NCI-H510A treated with DMSO at 0.1 percent for 48 hours (cell line): ENCODE measurements at places on chromosomes 2 and 18.

GRCh38 chr2:203743441-203743981, 37.1 kb downstream of the CD28 start:
- DNase-seq = no peak

GRCh38 chr2:169838743-169839489, 11.7 kb downstream of the UBR3 start:
- DNase-seq = no peak

DNA sequence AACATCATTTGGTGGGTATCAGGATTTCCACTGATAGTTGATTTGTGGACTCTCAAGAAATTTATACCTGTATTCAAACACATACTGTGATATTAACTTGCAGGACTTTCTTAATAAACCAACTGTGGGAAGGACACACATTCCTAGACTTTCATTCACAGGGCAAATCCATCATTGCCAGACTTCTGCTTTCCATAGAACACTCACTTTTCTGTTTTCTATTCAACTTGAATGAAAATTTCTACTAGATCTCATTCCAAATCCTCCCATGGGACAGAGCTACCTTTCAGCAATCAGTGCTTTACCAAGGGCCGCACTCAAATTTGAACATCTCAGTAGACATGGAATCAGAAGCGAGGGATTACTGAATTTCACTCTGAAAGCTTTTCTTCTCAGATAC, 612.5 kb downstream of the IRS1 start:
- DNase-seq = no peak

DNA sequence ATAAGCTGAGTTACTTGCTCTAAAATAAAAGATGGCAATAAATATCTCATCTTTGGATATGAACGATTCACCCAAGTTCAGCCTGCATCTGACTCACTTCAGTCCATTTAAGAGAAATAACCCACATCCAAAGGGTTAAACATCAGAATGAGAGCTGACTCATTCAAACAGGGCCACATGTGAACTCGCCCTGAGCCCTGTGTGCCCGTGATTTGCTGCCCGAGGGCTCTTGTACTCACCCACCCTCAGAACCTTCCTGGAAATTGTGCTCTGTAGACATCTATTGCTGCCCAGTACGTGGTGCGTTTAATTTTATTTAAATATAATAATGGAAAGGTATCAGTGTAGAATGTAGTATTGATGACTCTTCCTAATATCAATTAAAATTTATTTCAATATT, 66.9 kb upstream of the RBM44 start:
- DNase-seq = peak; percentile 55

GRCh38 chr2:167871286-167871685, 376.1 kb downstream of the STK39 start:
- DNase-seq = no peak

DNA sequence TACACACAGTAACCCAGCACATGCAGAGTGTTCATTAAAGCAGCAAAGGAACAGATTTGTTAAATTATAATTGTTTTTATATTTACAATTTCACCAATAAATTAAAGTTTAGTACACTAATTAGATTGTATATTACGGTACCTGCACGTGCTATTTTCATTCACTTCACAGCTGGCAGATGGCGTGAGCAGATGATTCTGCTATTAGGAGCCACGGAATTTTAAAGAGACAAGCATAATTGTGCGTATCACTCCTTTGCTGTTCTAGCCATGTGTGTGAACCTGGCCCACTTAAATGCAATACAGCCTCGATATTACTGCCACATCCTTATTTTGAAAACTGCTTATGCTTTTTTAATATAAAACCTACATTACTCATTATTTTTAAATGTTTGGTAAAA, 332.8 kb upstream of the SOX11 start:
- DNase-seq = no peak

- peak; percentile 79 for DNase-seq
Measured at GRCh38 chr2:174682007-174682577, 82.2 kb downstream of the CHRNA1 start.

- DNase-seq = no peak
Measured at GRCh38 chr2:152097801-152098495, 896 bp downstream of the CACNB4 start.

DNA sequence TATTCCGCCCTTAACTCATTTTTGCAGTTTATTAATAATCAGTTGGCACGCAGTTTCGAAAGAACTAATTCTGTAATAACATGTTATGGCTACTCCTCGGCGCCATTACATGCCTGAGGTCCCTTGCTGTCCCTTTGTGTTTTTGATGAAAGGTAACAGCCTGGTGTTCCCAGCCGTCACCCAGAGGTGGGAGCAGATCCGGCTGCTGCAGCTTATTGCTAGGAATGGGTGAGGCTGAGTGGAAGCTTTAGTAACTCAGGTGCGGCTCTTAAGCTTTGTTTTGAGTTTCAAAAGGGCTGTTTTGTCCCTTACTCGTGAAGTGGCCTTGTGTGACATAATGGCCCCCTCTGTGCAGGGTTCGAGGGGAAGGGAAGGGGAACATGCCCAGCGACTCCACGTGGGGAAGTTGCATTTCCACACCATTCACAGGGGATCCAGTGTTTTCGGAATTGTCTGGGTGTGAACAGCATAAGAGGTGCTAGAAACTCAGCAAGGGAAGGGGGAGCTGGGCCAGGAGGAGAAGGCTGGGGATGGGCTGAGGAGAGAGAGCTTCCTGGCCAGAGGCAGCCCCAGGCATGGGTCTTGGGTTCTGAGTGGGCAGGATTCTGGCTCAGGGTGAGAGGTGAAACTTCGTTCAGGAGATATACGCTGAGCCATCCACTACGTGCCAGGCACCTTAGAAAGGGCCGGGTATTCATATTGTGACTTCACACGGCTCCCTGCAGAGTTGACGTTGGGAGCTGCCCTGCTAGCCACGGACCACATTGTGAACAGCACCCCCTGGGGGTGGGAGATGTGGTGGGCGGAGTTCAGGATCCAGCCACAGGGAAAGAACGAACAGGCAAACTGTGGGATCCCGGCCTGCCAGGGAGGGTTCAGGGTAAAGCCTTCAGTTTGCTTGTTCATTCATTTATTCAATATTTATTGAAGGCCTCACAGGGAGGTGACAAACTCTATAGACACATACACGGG, 84.4 kb downstream of the TGOLN2 start:
- peak; percentile 8 for DNase-seq

DNA sequence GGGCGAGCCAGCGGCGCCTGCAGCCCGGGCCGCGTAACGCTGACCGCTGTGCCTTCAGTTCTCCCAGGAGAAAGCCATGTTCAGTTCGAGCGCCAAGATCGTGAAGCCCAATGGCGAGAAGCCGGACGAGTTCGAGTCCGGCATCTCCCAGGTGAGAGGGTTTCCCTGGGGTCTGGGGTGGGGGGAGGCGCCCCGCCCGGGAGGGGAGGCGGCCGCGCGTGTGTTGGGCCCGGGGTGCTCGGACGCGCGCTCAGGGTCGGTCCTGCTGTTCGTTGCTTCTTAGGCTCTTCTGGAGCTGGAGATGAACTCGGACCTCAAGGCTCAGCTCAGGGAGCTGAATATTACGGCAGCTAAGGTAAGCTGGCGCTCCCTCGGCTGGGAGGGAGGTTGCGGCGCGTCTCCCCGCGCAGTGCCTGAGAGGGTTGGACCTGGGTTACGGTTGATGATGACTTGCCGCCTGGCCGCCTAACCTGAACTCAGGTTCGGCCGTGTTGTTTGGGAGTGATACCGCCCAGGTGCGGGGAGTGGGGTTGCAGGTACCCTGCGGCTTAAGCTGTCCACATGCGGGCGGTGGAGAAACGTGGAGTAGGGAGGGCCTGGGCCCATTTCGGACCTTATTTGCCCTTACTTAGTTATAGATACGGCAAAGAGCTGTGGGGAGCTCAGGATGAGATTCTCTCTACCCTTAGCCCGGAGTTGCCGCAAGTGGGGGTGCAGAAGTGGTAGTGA, 638 bp downstream of the RPS7 start:
- no peak for DNase-seq
